HuH-7 (cell line): ENCODE measurements at places on chromosomes 5 and 9.

DNA sequence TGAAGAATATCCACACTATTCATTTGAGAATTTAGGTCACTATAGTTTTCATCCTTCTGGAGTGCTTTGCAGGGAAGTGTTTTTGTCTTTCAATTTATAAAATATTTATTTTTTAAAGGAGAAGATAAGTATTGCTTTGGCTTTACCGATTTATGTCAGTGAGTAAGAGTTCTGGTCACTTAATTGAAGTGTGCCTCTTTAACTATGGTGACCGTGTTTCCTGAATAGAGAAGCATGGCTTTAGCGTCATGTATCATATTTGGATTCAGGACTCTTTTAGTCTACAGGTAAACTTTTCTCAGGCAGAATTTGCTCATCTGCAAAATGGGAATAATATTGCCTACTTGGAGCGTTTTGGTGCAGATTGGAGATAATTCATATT lies 902 bp downstream of the BDP1 start:
- no peak for DNase-seq

GRCh38 chr5:54159153-54159892 lies 151.1 kb downstream of the ARL15 start:
- no peak for DNase-seq

GRCh38 chr5:159854916-159855315 lies 61.4 kb upstream of the ADRA1B start:
- DNase-seq, result no peak

DNA sequence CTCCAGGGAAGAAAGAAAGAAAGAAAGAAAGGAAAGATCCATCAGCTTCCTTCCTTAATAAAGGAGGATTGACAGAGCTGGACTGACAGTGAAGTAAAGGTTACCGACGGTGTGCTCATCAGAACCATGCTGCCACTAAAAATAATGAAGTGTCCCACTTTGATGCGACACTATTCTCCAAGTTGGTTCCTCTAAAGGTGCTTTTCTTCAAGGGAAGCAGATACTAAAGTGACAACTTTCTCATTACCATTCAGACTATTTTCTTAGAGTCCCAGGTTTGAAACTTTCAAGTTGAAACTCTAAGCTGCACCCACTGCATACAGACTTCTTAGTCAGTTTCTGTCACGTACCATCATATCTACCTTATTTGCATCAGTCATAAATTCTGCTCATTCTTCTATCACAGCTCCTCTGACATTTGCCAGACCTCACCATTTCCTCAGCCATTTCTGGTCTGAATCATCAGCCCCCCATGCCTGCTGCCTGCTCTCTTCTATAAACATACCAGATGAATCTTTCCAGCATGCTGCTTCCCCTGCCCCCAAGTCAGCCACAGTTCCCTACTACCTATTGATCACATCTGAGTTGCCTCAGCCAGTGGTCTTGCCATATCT lies 177.6 kb downstream of the DEPDC1B start:
- DNase-seq, result no peak

- DNase-seq, result no peak
These were observed 31.2 kb downstream of the HMGCS1 start for GRCh38 chr5:43281840-43282658.
